ENCODE measurements at places on chromosomes 16 and 17. TPM values are rescaled to one million over a fixed set of nuclear protein-coding genes. Genes with fewer than 3 reads are reported as not detected.

DNA sequence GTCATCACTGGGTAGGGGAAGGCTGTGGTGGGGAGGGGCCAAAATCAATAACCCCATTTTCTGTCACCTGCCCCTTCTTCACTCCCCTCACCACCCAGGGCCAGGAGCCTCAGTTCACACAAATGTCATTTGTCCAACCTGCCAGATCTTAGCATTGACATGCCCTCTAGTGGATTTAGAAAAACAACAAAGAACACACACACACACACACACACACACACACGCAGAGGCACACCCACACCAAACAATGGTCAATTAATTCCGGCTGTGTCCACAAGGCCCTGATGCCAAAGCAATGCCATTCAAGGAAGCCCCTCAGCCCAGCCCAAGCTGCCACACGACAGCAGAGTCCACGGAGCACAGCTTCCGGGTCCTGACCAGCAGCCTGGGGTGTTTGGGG is 68.4 kb downstream of the NOG start:
- no peak for DNase-seq

GRCh38 chr17:21285164-21286065 is 904 bp downstream of the MAP2K3 start:
- no peak for DNase-seq

RUNDC3A gene
- 0.31 TPM for polyA plus RNA-seq

KRT37 gene
- not detected for polyA plus RNA-seq

PRR11 gene
- 24.7 TPM for polyA plus RNA-seq

CMTM2 gene
- not detected for polyA plus RNA-seq

All from BJ (cell line).